ENCODE measurements at places on chromosomes 7 and 10.

DNA sequence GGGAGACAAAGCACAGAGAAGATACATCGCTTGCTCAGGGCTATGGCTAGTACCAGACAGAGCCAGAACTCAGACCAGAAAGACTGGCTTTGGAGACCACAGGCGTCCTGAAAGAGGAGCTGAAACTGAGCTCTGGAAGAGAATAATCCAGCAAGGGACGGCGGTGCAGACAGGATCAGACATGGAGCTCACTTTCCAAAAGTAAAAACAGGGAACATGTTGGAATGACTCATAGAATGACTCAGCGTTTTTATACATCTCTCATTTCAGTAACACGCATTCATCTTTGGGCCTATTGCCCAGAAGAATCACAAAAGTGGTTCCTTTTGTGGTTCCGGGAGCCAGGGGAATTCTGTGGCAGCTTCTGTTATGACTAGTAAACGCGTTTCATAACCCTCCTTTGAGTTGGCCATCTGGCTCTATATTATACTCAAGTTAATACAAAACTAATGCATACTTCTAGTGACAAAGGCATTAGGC is 37.2 kb downstream of the PLEKHS1 start:
- no peak for DNase-seq

- no peak for DNase-seq
Observed at GRCh38 chr7:26891400-26892350, 27.3 kb upstream of the SKAP2 start.

- no peak for DNase-seq
Observed at GRCh38 chr7:22671177-22671879, 55.7 kb upstream of the IL6 start.

DNA sequence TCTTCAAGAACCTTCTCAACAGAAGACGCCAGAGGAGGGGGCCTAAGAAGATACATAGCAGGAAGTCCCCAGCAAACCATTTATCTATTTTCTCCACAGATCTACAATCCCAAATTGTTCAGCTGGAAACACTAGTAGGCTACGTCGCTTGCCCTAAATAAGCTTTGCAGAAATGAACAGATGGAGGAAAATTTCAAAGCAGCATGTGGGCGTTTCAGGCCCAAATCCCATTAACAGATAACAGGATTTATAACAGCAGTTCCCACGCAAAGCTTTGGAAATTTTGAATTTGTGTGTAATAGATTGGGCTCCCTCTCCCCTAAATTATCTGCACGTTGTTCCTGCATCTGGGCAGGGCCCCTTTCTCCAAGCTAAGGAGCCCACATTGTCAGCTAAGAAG is 60.6 kb upstream of the FRMD4A start:
- DNase-seq = no peak

GRCh38 chr10:10043083-10043482 is 974.6 kb upstream of the CELF2 start:
- no peak for DNase-seq

DNA sequence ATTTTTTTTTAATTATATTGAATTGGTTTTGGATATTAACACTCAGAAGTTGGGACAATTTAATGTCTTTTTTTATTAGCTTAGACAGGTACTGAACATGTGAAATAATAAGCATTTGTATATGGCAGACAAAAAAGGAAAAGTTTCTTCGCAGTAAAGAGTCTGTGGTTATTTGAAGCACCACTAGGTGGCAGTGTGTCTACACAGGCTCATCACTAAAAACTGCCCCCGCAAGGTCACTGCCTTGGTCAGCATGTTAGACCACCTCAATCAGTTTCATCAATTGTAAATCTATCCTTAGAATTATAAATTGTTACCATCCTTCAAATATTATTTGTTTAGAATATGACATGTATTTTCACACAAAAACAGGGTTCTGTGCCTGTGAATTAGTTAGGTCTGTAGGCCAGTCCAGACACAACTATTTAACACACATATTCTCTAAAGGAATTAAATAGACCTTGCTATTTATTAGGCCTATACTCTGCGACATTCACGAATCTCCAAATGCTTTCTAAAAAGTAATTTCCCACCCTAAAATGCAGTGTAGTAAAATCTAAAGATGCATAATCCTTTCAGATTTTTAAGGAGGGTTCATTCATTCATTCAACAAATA is 17.0 kb downstream of the PNLIPRP3 start:
- DNase-seq = no peak

DNA sequence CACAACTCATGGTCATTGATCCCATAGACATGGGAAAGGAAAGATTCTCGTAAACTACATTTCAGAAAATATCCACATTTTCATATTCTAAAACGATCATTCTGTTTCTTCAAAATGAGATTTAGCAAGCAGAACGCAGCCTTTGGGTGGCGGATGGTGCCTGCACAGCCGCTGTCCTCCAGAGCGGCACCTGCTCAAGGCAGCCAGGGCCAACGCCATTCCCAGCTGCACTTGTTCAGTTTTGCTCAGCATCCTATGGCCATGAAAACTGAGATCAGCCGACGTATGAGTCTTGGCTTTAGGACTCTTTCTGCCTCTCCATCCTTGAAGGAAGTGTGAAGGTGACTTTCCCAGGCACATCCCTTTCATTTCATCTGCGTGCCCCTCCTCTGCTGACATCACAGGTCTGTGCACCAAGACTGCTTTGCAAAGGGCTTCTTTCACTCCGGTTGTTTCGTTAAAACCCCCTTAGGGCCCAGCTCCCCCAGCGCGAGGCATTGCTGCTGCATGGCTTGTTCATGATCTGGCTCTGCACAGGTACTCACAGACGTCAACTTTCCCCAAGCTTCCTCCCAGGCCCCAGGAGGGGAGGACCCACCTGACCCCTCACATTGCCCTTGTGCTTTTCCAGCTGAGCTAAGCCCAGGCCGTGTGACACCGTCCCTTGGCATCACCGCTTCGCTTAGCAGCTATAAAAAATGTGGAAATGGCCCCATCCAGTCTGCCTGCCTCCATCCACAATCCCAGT is 37.2 kb downstream of the TCERG1L start:
- DNase-seq = no peak

- DNase-seq = no peak
Observed at GRCh38 chr10:90969947-90970673, 49.2 kb upstream of the ANKRD1 start.

All from DMS79 (cell line).